GM18507 (cell line): ENCODE measurements at places on chromosomes 2 and 18.

DNA sequence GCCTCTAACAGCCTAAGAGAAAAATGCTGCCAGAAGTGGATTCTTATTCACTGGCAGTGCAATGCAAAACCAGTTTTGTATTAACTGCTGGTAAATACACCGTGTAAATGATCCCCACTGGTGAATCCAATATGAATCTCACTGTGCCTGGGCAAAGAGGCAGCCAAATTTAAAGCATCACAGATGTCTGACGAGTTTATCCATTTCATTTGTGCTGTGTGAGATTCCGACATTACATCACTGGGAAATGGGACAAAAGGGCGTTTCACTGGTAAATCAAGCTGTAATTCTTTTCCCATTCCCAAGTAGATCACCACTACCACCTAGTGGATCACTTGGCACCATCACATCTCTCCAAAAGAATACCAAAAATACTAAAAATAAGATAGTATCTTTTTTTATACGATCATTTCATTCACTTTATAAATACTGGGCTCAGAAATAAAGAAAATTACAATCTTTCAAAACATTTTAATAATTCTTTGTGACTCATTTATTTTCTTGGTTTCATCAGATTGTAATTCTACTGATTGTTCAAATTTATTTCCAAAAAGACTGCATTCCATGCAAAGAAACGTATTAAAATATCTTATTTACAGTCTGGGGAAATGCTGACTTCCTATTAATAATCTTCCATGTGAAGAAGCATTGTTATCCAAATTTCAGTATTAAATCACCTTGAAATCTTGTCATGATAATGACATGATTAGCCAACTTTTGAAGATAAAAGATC, 125.6 kb downstream of the GRB14 start:
- DNase-seq, result no peak

DNA sequence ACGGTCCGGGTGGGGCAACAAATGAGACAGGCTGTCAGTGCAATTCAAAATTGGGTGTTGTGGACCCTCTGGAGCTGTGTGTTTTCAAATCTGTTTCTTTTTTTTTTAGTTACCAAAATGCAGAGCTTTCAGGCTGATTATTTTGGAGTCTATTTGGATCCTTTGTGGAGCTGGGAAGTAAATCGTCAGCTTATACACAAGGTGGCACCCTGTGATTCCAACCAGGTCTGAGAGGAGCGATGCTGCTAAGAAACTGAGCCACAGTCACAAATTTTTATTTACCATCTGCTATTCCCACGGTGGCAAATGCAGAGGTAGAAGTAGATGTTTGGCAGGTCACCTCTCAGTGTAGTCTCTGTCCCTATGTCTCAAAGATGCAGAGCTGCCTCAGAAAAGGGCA, 3.8 kb upstream of the EPC2 start:
- no peak for DNase-seq

DNA sequence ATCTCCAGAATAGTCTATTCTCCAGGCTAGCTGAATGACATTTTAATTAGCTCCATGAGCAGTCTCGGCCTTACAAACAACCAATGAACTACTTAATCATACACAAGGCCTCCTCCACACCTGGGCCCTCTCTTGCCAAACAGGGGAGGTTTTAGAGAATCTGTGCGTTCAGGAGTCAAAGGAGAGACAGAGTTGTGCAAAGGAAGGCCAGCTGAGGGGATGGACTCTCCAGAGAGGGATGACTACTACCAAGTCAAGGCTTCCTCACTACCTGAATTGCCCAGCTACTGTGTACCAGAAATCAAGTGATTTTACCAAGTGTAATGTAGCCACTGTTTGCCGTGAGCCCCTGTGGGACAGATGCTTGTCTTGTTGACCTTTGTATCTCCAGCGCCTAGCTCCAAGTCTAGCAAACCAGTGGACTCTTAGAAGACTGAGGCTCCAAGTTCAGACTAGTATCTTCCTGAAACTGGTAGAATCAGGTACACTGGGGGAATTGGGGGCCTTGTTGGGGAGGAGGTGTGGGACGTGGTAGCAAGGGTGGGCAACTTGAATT, 123.1 kb upstream of the STON1 start:
- DNase-seq, result no peak

GRCh38 chr2:58289029-58289428, 47.9 kb upstream of the FANCL start:
- no peak for DNase-seq

DNA sequence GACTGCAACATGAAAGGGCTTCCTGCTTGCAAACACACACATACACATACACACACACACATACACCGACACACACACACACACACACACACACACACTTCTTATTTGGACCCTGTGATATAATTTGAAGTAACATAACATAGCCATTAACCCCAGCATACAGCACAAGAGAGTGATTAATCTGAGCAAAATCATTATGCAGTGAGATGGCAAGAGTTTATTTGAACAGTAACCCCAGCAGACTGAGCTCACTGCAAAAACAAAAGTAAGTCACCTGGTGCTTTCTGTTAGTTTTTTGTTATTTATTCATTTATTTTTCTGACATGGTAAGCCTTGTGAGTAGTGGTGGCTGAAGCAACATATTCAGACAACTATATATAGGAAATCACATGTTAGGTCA, 93.7 kb downstream of the NOL4 start:
- no peak for DNase-seq

GRCh38 chr2:60391649-60392375, 161.6 kb downstream of the BCL11A start:
- DNase-seq, result no peak

DNA sequence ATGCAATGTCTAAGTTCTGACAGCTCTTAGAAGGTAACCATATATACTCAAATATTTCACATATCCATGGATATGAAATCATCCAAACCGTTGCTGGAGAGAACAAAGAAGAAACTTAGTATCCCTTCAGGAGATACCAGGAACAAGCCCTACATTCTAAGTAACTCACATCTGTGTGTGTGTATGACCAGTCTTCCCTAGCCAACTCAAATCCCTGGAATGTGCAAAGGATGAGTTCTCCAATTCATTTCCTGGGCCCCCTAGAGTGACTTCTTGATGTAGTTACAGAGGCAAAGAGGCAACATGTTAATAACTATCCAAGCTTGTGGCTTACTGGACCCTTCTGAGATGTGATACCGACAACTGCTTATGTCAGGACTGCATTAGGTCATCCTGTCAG, 20.1 kb downstream of the TPGS2 start:
- DNase-seq, result no peak

DNA sequence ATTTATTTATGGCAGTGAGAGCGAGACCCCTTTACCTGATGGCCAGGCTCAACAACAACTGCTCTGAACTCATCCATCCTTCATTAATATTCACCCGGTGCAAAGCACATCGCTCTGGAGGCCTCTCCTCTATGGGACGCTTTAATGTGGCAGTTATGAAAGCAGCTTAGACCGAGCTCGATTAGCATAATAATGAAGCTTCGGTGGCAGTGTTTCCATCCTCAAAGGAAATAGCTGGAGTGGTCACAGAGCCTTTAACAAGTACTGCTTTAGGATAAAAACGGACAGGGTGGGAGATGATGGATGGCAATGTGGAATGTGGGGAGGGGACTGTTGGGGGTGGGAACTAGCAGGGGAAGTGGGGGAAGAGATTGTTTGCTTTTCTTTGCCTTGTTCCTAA, 243.9 kb downstream of the SLC4A3 start:
- DNase-seq, result no peak

GRCh38 chr18:4836141-4836540, 360.9 kb downstream of the AKAIN1 start:
- no peak for DNase-seq

DNA sequence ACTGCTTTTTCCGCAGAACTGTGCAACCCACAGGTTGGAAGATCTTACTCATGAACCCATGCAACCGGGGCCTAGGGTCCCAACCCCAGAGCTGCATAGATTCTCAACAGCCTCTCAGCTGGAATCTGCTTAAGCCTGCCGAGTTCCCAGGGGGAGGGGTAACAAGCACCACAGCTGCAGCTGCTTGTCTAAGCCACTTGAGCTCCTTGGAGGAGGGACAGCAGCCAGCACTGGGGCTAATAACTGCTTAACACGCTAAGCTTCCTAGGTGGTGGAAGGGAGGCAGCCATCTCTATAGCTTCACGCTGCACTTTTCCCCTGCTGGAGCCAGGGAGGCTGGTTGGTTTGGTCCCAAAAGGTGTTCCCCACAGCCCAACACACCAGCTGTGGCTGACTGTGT, 311.6 kb downstream of the DSC3 start:
- no peak for DNase-seq

DNA sequence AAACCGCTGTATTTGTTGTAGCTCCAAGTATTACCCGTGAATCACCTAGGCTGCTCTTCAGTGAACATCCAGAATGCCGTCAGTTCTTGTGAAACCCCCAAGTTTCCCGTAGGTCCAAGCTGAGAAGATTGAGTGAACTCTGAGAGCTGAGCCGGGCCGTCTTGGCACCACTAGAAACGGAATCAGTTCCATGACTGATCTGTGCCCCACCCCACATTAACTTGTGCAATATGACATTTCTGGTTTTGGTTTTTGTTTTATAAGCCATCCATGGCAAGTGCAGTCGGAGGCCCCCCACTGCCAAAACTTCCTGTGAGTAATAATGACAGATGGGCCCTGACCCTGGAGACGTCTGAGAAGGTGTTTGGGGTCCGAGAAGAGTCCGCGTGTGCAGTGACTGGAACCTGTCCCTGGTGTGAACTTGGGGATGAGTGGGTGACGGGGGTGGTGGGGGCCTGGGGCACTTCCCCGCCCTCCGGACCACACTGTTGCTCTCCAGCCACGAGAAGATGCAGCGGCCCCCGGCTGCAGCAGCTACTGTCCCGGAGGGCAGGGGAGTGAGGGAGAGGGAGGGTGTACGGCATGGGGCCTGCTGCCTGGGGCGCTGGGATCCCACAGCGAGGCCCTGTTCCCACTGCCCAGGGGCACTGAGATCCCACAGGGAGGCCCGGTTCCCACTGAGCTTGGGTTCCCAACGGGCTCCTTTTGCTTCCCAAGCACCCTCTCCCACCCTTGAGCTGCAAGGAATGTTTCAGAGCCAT, 26.5 kb downstream of the NFATC1 start:
- DNase-seq, result peak; percentile 49

GRCh38 chr2:31957354-31958139, 53.3 kb downstream of the MEMO1 start:
- DNase-seq, result no peak

DNA sequence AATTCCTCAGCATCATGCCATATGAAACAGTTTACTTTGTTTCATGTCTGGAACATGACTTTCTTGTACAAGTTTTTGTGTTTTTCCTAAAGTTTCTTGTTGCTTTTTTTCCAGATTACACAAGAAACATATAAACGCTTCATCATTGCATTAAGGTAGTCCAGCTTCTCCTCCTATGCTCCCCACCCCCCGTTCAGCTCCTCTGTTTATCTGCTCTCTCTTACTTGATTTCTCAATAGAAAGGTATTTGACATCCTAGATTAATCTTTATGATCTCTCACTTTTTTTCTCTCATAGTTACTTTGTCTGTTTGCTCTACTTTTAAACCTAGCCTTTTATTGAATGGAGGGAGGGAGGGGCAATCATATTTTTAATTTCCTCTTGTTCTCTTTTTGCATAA, 25.4 kb downstream of the SLC40A1 start:
- DNase-seq, result no peak

GRCh38 chr2:233416199-233416598, 61.9 kb downstream of the DGKD start:
- DNase-seq, result no peak

GRCh38 chr2:206700156-206700555, 18.0 kb downstream of the DYTN start:
- DNase-seq, result no peak

DNA sequence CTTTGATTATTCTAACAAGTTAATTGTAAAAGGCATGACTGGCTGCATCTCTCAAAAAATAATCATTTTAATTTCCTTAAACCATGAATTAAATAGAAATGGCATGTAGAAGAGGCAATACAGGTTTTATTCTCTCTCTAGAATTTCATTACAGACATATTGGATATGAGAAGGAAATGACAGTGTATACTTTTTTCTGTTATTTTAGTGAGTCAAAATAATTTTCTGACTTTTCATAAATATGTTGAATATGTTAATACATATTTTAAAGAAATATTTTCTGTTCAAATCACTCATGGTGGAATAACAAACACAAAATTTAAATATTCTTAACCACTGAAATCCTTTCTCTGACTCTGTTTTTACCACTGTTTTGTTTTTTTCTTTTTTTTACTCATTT, 510.4 kb downstream of the LRP1B start:
- no peak for DNase-seq

GRCh38 chr18:67199993-67200617, 316.4 kb downstream of the DSEL start:
- DNase-seq, result peak; percentile 0

DNA sequence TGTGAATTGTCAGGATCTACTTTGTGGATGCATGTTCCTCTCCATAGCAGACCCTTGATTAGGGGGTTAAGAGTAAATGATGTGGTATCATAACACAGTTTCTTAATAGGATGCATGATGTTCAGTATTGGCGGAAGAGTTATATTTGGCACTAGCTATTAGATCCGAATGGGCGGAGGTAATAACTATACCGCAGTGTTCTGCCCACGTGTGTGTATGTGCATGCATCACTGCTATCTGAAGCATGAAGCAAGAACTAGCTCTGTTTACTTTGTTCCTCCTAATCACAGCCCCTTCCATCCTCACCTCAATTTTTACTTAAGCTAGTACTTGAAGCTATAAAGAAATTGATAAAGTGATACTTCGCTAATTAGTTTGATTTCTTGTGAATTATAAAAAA, 159.6 kb upstream of the NOSTRIN start:
- DNase-seq, result no peak

DNA sequence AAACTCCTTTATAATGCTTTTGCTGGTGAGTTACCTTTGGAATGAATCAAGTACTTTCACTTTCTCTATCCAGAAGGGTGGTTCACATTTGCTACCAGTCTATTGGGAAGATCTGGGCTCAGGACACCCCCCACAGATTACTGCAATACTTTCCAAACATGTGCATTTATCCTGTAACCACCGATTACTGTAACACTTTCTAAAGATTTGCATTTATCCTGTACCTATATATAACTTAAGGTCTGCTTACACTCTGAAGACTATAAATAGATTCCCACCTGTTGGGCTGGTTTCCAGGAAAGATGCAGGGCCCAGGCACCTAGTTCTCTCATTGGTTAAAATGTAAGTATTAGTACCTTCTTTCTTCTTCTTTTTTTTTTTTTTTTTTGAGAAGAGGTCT, 113.0 kb upstream of the NEDD4L start:
- DNase-seq, result no peak
